Fibroblast of mammary gland (primary cell): ENCODE measurements at places on chromosomes 5 and 9.

DNA sequence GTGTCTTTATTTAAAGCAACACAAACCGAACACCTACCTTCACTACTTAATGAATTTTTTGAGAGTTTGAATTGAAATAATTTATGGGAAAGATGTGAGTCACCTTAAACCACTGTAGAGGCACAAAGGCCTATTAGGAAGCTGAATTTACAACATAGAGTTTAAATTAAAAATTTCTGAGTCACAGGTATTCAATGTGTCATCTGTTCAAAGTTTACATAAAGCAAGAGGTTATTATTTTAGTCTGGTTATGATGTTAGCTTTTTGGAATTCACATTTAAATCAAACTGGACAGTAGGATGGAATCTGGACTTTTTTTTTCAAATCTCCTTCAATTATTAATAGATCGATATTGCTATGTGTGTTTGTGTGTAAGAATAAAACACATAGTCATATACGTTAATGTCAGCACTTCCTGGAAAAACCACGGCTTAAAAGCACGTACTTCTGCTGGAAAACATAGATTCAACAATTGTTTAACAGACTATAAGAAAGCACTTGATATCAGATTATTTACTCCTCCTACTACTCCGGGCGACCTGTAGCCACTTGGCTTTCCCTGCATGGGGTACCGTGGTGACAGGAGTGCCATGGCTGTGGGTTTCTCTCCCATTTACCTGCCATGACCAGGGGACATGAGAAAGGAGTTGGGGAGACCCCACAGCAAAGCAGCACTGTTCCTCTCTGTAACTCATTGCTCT is 638.6 kb downstream of the SEMA5A start:
- DNase-seq: peak; percentile 87

DNA sequence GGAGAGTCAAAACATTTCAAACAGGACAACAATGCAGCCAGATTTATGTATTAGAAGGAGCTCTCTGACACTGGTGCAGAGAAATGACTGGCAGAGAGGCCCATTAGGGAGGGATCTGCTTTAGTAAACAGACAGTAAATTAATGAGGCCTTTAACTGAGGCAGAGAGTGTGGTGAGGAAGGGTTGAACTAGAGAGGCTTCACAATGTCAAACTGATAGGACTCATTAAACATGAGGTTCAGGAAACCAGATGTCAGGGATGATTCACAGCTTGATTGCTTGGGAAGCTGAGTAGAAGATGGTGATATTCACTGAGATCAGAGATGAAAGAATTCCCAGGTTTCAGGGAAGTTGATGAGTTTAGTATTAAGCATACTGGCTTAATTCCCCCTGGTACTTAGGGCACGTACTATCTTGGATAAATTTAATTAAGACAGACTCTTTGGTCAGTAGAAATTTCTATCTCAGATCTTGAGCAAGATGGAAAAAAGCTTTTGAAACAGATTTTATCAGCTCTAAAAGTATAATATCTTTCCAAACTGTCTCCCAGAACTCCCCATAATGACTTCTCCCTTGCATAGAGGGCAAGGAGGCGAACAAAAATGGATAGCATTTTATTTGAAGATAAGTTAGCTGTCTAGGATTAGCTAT is 8.6 kb upstream of the MUSK start:
- peak; percentile 89 for DNase-seq

DNA sequence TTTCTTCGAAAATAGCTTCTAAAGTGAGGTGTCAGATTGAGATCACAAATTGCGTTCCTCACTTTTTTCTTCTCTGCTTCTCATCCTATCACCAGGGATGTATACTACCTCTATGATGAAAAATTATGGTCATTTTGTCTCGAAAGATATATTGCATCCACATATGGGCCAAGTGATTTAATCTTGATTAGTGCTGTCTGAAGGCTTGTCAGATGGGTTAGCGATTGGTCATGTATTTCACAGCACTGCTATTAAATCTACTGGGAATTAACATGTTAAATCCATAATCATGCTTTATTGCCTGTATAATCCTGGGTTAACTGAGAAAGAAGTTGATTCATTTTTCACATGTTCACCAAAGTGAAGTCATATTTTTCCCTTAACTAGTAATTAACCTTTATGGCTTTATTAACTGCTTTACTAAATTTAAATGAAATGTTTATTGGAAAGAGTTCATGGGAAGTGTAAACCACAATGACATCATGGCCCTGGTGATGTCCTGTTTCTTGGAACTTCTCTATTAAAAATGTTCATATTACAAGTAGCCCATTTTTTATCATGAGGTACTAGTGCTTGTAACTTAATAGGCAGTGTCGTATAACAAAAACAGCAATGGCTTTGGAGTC is 193.3 kb downstream of the SMC2 start:
- peak; percentile 6 for DNase-seq

- DNase-seq: peak; percentile 67
Observed at GRCh38 chr9:84136119-84136868, 155.7 kb downstream of the RMI1 start.

- DNase-seq: peak; percentile 1
Observed at GRCh38 chr9:28801144-28801799, 1228.0 kb upstream of the C9orf72 start.

GRCh38 chr9:96164268-96164683 is 137.7 kb downstream of the HSD17B3 start:
- DNase-seq: no peak
